ENCODE measurements at places on chromosomes 4 and X. TPM values are rescaled to one million over a fixed set of nuclear protein-coding genes. Genes with fewer than 3 reads are reported as not detected.
A peak's percentile ranks its signal among the peaks of the same experiment; 100 is the strongest.

GRCh38 chrX:70029863-70030262 lies 19.9 kb downstream of the AWAT2 start:
- DNase-seq, result no peak

DNA sequence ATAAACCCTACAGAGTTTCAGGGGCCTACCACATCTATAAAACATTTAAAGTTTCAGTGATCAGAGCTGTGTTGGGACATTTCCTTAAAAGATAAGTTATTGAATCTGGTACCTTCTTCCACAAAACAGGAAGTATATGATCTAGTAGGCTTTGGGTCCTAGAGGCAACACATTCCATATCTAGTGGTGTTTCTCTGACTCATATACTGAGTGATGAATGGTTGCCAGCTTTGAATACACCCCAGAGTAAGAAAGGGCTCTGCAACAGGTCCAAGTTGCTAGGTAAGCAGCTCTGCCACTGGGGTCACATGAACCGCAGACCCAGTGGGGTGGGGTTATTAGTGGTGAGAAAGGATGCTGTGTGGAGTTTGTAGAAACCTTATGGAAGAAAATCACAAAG lies 32.4 kb upstream of the BLTP1 start:
- no peak for DNase-seq

- no peak for DNase-seq
Observed at GRCh38 chr4:96677499-96677898, 837.6 kb downstream of the PDHA2 start.

- no peak for DNase-seq
Observed at GRCh38 chr4:105158837-105159236, 12.2 kb downstream of the TET2 start.

Gene PNMA6A
- total RNA-seq, result 0.71 TPM

- DNase-seq, result no peak
Observed at GRCh38 chr4:17153572-17153971, 255.1 kb upstream of the LDB2 start.

DNA sequence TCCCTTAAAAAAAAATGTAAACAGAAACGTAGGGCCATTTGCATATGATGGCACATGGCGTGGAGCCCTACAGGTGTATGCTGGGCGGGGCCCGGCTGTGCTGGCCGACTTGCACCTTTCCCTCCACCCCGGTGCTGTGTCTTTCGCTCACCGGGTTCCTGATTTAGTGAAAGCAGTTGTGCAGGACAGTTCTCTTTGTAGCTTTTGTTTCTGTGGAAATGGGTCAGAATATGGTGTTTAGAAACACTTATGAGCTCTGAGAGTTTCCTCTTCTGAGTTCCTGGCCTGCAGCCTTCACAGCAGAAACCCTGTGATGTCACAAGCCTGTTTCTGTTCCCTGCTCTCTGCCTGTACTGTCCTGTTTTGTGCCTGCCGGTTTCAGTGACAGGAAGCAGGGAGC lies 22.5 kb upstream of the MSANTD1 start:
- no peak for DNase-seq

Gene ADGRA3
- total RNA-seq, result 11.2 TPM

Gene GYG2
- total RNA-seq, result 0.38 TPM

Gene SPANXN3
- total RNA-seq, result not detected

DNA sequence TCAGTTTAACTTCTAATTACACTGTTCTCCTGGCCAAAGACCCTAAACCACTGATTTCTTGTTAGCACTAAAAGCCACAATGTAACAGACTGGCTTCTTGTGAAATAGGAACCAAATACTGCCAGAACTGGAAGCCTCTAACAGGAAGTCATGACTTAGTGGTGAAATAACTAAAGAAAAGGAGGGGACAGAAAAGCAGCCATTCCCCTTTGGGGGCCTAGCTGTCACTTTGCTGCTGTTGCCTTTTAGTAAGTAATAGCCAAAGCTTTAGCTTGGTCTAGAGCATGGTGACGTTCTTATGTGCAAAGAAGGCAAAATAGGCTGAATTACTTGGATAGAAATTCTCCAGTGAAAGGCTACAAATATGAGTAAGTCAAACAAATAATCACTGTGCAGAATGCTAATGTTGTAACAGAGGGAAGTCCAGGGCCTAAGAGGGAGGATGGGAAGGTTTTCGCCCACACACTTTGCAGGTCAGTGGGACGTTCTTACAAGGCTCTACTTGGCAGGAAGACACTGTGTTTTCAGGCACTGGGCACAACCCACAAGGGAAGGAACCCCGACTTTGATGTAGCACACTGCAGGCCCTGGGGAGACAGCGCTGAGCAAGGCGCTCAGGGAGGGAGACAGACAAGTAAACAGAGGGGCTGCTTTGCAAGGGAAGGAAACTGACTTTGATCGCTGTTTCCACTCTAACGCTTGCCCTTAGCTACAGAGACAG lies 16.7 kb downstream of the GAB3 start:
- no peak for DNase-seq

GRCh38 chr4:55931833-55932232 lies 16.9 kb upstream of the CEP135 start:
- no peak for DNase-seq

DNA sequence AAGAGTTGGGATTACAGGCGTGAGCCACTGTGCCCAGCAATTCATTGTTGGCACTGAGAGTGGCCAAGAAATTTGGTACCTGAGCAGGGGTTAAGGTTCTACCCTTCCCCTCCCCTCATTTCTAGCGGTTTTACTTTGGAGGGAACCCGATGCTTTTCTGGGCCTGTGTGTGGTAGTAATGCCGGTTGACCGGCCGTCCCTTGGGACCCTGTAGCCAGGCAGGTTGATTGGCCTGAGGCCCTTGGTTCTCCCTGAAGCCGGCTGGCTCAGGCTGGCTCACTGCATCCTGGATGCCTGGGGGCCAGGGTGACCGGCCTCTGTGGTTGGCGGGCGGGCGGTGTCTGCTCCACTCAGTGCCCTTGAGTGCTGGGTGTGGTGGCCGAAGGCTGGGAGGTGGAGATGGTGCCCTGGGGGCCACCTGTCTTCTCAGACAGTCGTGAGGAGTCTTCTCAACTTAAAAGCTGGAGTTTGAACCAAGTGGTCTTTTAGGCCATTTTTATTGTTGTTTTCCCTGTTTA lies 45.6 kb downstream of the RGS12 start:
- DNase-seq, result no peak

Gene USP17L29
- not detected for total RNA-seq

DNA sequence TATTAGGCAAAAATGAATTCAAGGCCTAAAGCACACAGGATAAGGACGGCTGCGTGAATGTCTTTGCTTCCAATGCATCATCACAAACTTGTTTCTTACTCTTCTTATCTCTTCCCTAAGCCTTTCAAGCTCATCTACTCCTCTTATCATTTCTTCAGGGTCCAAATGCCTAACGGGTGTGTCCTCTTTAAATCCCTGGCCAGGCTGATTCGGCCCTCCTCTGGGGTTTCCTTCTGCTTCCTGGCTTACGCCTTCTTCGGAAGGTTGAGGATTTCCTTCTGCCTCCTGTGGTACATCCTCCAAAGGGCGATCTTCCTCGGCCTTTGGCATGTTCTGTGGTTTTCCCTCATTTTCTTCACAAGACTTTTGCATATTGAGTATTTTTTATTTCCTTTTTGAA lies 1.3 kb downstream of the TCEAL8 start:
- DNase-seq, result no peak

- DNase-seq, result peak; percentile 39
Observed at GRCh38 chr4:184453365-184454160, 20.8 kb downstream of the IRF2 start.

GRCh38 chr4:25441519-25442117 lies 64.6 kb downstream of the ANAPC4 start:
- peak; percentile 7 for DNase-seq

DNA sequence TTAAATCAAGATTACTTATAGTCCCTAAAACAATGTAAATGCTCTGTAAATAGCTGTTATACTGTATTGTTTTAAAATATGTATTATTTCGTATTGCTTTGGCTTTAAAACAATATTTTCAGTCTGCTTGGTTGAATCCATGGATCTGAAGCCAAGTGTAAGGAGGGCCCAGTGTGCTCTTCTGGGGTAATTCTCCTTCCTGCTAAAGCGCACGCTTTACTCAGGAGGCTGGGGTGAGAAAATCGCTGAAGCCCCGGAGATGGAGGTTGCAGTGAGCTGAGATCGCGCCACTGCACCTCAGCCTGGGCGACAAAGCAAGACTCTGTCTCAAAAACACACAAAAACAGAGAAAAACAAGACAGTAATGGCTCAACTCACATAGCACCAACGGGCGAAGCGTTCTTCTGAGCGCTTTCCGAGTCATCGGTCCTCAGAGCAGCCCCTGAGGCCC lies 391 bp upstream of the IDUA start:
- DNase-seq, result no peak

Gene CPXCR1
- total RNA-seq, result not detected

Gene SAGE1
- total RNA-seq, result not detected

DNA sequence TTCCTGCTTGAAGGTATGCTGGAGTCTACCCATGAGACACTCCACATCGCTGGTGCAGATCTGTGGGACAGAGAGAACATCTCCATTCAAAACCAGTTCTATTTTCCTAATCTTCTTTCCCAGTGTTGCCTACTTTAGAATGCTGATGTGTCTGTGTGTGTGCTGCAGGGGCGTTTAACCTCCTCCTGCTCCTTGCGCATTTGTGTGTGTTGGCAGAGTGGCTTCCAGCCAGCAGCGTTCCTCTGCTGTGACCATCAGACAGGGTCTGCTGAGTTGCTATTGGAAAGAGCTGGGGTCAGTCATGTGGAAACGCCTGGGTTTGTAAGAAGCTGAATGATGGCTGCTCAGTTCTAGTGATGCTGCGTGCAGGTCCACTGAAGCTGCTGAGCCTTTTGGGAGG lies 223.6 kb downstream of the RBMX2 start:
- no peak for DNase-seq

Gene EDNRA
- 10.1 TPM for total RNA-seq

Gene ZDHHC9
- 3.5 TPM for total RNA-seq

DNA sequence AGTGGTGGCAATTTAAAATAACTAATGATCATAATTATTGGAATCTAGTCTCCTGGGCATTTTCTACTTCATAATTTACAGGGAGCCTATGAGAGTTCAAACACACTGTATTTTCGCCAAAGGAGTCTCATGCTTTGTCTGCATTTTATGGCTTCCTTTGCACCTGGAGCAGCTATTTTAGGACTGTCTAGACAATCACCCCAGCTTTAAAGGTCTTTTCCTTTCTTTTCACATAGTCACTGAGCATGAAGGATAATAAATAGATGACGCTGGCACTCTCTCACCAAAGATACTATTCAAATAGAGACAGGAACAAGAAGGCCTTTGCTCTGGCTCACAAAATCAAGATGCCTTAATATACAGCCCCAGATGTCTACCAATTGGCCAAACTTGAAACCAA lies 43.0 kb downstream of the AMELX start:
- no peak for DNase-seq

Gene SMS
- total RNA-seq, result 69.9 TPM

DNA sequence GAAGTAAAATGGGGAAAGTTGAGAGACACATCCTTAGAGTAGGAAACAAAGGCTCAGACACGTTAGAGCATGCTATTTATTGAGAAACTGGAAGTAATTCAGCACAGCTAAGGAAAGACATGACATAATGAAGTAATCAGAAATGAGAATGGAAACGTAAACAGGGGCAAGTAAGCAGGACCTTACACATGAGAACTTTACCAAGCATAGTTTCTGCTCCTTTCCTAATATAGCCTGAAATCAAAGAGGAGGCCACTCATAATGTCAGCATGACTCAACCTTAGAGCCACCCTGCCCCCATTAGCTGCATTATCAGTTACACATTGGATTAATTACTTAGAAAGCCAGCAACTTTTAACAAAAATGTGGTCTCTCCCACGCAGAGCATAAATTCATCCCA lies 558.3 kb upstream of the GRIA3 start:
- DNase-seq, result no peak

GRCh38 chr4:155208258-155209054 lies at the start of gene NPY2R:
Gene NPY2R (plus strand): TSS chr4:155208636. CDS start chr4:155213940, 5,304 bp downstream.
- no peak for DNase-seq

Gene CXorf49
- 2.2 TPM for total RNA-seq

DNA sequence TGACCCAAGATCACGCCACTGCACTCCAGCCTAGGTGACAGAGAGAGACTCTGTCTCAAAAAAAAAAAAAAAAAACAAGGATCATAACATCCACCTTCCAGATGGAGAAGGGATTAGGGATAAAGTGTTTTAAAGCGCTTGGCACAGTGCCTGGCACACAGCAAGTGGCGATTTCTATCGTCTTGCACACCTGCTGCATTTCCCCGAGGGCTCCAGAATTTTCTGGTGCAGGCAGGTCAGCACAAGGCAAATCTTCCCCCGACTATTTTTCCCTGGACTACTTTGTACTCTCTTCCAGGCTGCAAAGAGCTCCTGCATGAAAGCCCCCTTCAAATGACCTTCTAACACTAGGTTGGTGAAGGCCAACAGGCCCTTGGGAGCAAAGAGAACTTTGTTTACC lies 57.3 kb downstream of the APBB2 start:
- no peak for DNase-seq

Gene MAGEA1
- not detected for total RNA-seq

DNA sequence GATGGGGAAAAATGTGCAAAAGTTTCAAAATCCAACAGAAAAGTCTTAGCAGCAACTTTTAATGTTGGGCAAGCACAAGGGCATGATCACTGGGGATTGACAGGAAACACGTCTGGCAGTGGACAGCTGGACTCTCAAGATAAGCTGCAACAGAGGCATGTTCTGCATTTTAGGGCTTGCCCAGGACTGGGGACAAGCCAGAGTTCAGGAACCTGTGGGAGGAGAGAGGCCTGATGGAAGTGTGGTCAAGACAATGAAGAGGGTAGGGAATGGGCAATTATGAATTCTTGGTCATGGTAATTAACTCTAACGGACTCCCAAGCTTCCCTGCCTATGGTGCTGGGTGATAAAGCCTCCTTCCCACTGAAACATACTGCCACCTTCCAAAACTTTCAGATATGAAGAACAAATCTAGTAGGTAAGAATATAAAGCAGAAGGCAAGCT lies 48.4 kb downstream of the ANXA3 start:
- no peak for DNase-seq

GRCh38 chr4:1717129-1718094 lies 3.7 kb downstream of the TMEM129 start:
- no peak for DNase-seq

- no peak for DNase-seq
Observed at GRCh38 chrX:136191171-136191570, 43.8 kb downstream of the FHL1 start.

GRCh38 chrX:110004731-110005369 lies 1.9 kb downstream of the TMEM164 start:
- no peak for DNase-seq

GRCh38 chrX:124860736-124861135 lies 458.9 kb upstream of the TEX13C start:
- no peak for DNase-seq

DNA sequence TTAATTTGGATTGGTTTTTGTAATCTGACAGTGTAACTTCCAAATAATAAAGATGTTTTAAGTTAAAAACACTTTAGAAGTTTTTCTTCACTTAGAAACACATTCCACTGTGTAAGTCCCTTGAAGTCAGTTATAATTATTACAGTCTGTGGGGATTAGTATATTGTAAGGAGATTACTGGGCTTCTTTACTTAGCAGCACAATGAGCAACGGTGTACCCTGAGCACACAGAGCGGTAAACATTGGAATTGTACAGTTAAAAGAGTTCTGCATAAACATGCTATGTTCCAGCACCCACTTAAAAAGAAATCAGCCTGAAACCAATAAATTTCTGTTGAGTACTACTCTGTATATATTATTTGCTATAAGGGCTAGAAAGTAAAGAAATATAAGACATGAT lies 44.3 kb downstream of the CCSER1 start:
- DNase-seq, result no peak

Gene VAMP7
- 31.2 TPM for total RNA-seq
